Activated naive CD4-positive, alpha-beta T cell treated with anti-CD3 and anti-CD28 coated beads, Interleukin-2, amount 50 U/mL, for 16 hours (primary cell): ENCODE measurements at places on chromosomes 11 and 22.

- DNase-seq = no peak
Observed at GRCh38 chr11:25423436-25424199, 908.3 kb upstream of the ANO3 start.

- DNase-seq = no peak
Observed at GRCh38 chr22:45597460-45598192, 74.0 kb upstream of the ATXN10 start.

- DNase-seq = no peak
Observed at GRCh38 chr11:870418-870817, 27.8 kb downstream of the TSPAN4 start.

DNA sequence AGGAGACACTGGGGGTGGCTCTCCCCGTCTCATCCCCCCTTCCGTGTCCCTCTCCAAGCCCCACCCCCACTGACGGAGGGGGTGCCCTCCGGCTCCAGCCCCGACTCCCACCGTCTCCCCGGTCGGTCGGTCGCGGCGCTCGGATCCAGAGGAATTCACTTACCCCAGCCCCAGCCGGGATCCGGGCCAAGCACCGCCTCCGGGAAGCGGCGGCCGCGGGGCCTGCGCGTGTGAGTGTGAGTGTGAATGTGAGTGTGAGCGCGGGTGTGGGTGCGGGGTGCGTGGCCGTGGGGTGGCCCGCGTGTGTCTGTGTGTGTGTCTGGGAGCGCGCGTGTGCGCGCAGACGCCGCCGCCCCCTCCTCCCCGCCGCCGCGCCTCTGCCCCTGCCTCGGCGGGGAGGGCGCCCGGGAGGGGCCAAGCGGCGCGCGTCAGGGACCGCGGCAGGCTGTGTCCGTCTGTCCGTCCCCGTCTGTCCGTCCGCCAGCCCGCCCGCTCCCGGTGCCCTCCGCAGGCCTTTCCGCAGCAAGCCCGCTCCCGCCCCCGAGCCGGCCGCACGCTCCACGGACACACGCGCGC lies at the start of gene ELFN2:
ELFN2 (minus strand) TSS at position 345 of the 576 bp plus-strand sequence. CDS start 51,945 bp downstream, outside the sequence.
- DNase-seq = no peak
